ENCODE measurements at places on chromosomes 3 and 15.

DNA sequence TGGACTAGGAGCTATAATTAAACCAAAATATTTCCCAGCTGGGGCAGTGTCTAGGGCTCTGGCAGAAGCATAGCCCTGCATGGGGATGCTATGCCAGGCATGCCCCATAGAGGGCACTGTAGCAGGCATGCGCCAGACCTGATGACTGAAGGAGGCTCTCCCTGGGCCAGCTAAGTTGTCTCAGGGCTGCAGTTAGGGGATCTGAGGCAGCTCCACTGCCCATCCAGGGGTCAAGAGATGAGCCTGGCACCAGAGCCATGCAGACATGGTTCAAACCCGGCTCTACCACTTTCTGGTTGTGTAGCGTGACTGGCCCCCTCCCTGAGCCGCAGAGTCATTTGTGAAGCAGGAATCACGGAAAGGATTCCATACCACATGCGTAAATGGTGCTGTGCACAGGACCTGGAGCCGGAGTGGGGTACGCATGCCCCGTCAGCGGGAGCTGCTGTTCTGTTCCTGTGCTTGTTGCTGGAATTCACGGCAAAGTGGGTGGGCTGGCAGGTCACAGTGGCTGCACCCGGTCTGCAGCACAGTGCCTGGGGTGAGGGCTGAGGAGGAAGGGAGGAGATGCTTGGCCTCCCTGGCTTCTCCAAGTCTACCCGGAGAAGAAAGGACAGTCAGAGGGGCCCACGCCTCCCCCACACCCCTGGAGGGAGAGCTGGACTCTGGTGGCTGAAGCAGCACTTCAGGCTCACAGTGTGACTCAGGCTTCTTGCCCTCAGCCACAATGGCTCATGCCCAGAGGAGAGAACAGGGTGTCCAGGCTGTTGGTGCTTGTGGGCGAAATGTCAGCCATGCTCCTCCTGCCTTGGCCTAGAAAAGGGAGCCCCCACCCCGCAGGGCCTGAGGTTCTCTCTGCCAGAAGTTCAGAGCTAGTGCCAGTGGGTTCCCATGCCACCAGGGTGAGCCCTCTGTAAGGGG is 43.1 kb downstream of the DNASE1L3 start:
- peak; percentile 51 for DNase-seq

DNA sequence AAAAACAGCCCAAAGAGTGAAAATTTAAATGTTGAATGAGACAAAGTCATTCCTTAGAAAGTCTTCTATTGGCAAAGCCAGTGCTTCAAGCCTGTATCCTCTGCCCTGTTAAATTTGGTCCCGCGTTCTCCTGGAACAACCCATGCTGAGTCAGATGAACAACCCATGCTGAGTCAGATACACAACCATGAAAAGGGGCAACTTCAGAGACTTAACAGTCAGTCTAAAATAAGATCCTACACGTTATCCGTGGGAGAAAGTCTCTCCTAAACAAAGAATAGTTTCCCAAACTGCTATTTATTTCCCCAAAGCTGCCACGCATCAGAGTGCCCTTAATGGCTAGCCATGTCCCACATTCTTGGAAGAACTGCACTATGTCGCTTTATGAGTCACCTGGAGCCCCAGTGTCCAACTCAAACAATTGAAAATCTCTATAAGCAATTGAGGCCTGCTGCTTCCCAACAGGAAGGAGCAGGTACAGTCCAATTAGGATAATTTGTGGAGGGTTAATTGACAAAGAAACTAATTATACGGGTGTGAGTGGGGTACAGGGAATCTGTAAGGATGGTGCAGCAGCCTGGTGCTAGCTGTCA is 66.1 kb downstream of the WHAMM start:
- no peak for DNase-seq

GRCh38 chr15:51281368-51281967 is 56.9 kb downstream of the CYP19A1 start:
- no peak for DNase-seq

DNA sequence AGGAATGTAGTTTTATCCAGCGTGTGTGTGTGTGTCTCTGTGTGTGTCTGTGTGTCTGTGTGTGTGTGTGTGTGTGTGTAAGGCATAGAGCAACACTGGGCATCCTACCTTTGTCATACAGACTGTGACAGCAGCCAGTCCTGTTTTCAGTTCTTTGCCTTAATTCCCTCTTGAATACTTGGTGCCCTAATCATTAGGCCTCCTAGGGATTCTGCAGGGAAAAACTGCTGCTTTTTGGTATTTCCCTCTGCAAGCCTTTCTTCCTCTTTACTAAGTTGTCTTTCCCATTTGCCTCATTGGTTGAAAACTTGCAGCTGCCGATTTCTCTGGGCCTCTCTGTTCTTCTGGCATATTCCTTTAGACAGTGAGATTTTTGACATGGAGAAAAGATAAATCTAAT is 9.2 kb downstream of the SLC25A36 start:
- DNase-seq = no peak

DNA sequence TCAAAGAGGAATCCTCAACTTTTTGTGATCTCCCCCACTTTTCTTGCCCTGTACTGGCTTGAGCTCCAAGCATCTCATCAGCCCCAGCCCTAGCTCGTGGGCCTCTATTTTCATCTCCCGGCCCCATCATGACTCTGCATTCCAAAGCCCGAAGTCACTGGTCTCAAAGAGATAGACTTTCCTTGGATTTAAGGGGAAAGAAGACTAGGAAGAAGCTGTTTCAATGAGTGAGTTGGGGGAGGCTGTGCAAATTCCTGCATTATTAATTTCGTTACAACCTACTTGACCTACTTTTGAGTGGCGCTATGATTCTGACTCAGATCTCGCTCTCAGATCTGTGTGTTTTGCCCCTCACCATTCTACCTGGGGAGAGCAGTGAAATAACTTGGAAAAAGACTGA is 266.6 kb upstream of the TBL1XR1 start:
- DNase-seq = no peak

DNA sequence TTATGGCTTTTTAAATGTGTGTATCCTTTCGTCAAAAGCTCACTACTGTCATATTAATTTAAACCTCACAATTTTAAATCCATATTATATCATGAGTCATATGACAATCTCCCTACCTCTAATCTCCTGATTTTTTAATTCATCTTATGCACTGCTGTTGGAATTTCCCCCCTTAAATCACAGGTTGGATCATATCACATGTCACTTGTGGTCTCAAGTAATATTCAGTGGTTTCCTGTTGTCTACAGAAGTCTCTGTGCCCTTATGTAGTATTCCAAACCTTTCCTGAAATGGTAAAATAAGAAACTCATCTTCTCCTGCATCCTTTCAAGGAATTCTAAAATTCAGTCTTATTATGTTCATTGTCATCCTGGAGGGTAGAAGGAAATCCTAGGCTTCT is 116.0 kb upstream of the CBLB start:
- DNase-seq = no peak

- no peak for DNase-seq
These were observed 31.4 kb upstream of the TPM1 start for GRCh38 chr15:63010920-63011693.

DNA sequence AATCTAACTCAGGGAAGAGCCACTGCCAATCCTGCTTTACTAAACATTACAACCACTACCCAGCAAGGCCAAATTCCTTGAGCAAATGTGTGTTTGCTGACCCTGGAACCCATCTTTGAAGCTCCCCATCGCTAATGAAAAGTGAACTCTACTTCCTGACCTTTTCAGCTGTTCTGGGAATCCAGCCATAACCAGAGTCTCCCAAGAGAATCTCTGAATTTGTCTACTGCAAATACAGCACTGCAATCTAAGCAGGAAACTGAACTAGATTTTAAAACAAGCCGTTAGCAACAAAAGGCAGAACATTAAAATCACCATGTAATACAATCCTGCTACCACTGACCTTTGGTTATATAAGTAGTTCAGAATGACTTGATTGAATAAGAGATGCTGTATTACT is 309.2 kb downstream of the MAGI1 start:
- no peak for DNase-seq

DNA sequence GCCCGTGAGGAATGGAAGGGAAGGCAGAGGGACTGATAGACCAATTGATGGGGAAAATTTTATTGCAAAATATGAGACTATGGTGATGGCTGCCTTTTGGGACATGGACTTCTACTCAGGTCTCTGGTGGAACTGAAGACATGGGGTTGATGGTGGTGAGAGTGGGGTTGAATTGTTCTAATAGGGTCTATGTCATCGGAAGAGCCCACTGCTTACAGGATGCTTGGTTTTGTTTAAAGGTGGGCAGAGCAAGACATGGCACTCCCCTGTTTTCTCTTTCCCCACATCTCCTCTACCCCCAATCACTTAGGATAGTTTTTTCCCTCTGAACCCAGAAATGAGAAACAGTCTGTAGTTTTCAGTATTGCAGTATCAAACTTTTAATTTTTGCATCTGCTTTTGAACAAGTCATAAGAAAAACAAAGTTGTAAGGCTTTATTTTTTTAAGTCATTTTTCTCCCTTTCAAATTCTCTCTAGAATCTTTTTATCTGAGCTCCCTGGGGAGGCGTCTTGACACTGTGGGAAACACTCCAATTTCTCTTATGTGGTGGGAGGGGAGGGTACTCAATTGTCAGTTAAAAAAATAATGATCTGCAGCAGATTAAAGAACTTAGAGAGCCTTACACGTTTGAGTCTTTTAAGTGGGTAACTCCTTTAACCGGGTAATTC is 276.2 kb upstream of the TBC1D5 start:
- DNase-seq = no peak

DNA sequence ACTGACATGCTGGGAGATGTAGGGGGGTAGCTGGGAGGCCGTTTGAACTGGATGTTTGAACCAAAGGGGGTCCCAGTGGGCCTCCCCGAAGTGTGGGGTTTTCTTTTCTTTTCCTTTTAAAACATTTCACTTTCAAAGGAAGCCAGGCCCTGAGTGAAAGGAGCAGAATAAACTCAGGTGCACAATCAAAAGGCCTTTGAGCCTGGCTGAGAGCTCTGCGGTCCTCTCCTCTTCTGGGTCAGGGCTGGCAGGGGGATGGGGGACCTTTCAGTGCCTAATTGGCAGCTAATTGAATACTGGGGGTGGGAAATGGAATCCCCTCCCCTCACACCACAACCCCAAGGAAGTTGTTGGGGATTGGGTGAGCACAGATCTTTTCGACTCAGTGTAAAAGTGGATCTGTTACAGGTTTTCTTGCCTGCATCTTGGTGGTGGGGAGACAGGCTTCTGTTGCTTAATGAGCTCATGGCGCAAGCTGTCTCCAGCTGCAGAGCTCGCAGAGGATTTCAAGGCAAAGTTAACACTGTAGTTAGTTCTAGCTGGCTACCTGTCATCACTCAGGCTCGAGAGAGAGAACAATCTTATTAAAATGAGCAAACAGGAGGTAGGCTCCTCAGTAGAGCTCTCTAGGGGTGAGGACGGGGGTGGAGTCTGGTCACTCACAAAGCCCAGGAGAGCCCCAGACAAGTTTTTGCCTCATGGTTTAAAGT is 132.6 kb downstream of the RAB11A start:
- no peak for DNase-seq

DNA sequence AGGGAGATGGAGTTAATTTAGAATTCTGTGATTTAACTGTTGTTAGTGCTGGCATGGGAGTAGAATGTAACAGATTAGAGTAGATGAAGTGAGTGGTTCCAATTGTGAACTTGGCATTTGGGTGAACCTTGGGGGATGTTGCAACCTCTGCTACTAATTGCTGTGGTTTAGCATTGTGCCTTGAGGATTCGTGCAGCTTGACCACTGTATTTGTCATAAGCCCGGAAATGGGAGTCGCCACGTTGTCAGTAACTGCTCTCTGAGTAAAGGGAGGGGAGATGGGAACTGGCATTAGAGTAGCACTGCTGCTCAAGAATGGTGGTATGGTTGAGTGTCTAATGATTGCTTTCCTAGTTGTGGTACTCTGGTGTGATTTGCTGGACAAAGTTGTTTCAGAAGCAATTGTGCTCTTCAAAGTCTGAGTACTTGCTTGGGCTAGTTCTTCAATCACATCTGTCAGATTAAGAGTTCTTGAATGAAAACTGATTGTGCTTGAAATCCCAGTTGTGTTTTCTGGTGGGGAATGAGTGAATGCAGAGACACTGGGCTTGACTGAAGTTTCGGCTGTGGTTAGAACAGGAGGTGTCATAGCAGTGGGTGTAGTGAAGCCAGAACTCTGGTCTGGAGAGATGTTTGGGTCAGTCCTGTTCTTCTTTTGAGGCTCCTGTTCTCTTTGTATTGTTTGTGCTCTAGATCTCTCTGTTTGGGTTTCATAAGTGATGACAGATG is 15.4 kb downstream of the IGSF10 start:
- no peak for DNase-seq

- no peak for DNase-seq
These were observed 32.0 kb downstream of the CYP11A1 start for GRCh38 chr15:74335396-74335795.

DNA sequence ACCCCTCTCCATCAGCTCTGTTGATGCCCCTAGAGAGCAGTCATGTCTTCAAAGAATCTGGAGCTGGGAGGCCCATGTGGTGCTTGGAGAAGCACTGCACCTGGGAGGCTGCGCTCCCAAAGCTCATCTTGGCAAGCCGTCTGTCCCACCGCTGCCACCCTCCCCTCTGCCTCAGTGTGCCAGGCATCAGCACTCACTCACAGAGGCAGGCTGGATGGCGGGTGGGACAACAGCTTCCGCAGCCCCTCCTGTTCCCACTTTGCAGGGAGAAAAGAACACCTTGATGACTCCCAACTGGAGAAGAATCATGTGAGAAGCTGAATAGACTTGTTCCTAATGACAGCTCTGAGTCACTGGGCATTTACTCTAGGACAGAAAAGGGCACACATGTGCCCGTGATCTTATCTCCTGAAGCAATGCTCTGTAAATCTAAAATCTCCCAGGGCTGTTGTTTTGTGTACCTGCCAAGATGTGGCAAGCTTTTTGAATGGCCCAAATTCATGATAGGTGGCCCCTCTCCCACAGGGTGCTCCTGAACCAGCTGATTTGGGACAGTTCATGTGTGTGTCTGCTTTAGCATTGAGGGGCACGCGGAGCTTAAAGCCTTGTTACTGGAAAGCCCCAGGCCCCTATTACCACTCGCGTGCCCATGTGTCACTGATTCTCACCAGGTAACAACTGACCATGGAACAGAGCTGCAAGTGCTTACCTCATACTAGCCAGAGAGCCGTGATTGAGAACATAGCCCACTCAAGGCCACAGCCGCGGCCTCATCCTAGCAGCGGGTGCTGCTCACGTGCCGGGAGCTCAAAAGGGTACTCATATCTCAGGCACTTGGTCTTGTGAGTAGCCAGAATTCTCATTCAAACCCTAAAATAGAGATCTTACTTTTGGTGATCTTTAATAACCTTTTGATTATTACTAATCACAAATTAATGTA is 104.4 kb downstream of the DNAJB8 start:
- no peak for DNase-seq

- no peak for DNase-seq
These were observed 256.4 kb upstream of the MCTP2 start for GRCh38 chr15:93974804-93975481.
